CD8-positive, alpha-beta T cell (primary cell): ENCODE measurements at places on chromosomes 3 and 15.

DNA sequence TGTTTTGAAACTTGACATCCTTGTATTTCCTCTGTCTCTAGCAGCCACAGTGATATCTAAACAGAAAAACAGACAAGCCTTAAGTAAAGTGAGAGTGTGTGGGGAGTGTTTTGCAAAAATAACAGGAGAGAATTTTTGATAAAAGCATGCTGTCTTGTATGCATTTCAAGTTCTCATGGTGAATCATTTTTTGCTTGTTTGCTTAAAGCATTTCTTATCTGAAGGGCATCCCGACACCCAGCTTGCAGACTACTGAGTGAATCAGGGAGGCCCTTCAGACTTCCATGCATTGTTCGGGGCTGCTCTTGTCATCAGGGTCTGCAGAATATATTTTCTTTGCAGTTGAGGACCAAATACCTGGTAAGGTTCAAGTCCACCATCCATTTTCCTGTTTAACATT, 8.5 kb downstream of the CGNL1 start:
- no peak for DNase-seq

DNA sequence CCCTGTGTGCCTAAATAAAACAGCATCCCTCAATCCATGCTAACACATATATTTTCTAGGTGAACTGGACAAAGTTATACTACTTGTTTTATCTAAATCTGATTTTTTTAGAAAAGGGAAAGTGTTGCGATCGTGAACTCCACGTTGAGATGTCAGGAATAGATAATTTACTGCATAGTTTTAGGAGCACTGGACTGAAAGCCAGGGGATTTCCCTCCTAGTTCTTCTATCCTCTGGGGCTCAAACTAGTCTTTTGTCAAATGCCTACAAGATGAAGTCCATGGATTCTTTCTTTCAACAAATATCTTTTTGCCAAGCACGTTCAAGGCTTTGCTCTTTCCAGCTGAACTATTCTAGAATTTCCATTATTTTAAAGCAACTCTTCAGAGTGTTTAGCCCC, 617 bp upstream of the HPS3 start:
- no peak for DNase-seq

- no peak for DNase-seq
These were observed 9.2 kb upstream of the VIPR1 start for GRCh38 chr3:42493126-42493797.

GRCh38 chr3:33833408-33834095, 35.1 kb downstream of the PDCD6IP start:
- no peak for DNase-seq

DNA sequence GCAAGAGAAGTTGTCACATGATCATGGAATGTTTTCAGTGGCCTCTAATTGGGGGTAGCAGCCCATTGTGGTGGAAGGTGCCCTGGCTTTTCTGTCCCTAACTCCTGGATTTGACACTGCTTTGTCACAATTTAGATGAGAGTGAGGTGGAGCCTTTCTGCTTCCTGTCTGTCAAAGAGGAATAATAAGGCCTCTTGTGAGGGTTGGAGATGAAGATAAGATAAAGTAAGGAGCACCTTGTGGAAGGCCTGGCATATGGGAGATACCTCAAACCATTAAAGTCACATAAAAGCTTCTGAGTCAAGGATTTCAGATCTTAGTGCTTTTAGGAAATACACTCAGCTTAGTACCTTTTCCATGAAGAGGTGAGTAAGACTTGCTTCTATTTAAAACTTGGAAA, 172.6 kb upstream of the FAM3D start:
- no peak for DNase-seq

- DNase-seq = no peak
These were observed 341.7 kb upstream of the PROK2 start for GRCh38 chr3:72126441-72127223.

GRCh38 chr15:69082021-69082502, 67.6 kb downstream of the NOX5 start:
- no peak for DNase-seq

- DNase-seq = no peak
These were observed 88.0 kb downstream of the HMG20A start for GRCh38 chr15:77508541-77509243.

- no peak for DNase-seq
These were observed 277.4 kb downstream of the ROBO1 start for GRCh38 chr3:79490165-79491028.

- DNase-seq = no peak
These were observed 50.1 kb upstream of the MBNL1 start for GRCh38 chr3:152218602-152219001.

DNA sequence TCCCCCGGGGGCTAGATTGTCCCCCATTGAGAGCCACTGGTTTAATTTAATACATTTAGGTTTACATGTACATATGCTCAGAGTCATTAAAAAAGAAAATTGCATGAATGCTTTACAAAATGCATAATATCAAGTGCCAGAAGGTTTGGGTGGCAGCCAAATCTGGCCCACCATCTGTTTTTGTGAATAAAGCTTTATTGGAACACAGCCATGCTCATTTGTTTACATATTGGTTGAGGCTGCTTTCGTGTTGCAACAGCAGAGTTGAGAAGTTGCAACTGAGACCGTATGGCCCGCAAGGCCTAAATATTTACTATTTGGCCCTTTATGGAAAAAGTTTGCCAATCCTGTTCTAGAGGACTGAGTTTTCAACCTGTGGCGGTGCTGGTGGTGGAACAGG, 32.1 kb upstream of the RGMA start:
- no peak for DNase-seq

- no peak for DNase-seq
These were observed 277.9 kb downstream of the UNC13C start for GRCh38 chr15:54256190-54256589.
